ENCODE measurements at places on chromosomes 11 and 22.

DNA sequence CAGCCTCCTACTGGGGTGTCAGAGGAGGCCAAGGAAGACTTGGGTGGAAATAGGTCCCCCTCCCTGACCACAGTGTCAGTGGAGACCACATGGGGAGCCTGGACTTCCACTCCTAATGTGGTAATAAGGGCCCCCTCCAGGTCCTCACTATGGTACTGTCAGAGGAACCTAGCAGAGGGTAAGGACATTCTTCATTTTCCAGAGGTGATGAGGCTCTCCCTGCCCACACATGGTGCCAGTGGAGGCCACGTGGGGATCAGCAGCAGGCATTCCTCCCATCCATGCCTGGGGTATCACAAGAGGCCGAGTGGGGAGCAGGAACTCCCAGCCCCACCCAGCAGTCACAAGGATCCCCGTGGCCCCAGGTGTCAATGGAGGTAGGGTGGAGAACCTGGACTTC, 6.5 kb upstream of the CLDN5 start:
- DNase-seq = no peak

- no peak for DNase-seq
Measured at GRCh38 chr22:49659924-49660315, 167.8 kb downstream of the BRD1 start.

DNA sequence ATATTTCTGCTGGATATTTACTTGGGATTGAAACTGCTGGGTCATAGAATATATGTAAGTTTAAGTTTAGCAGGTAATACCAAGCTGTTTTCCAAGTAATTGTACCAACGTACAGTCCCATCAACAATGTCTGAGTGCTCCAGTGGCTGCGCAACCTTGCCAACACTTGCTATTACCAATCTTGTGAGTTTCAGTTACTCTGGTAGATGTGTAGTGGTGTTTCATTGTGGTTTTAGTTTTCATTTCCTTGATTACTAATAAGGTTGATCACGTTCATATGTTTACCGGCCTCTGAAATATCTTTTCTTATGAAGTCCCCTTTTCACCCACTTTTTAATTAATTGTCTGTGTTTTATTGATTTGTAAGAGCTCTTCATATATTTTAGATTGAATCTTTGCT, 370.6 kb upstream of the CADM1 start:
- no peak for DNase-seq

DNA sequence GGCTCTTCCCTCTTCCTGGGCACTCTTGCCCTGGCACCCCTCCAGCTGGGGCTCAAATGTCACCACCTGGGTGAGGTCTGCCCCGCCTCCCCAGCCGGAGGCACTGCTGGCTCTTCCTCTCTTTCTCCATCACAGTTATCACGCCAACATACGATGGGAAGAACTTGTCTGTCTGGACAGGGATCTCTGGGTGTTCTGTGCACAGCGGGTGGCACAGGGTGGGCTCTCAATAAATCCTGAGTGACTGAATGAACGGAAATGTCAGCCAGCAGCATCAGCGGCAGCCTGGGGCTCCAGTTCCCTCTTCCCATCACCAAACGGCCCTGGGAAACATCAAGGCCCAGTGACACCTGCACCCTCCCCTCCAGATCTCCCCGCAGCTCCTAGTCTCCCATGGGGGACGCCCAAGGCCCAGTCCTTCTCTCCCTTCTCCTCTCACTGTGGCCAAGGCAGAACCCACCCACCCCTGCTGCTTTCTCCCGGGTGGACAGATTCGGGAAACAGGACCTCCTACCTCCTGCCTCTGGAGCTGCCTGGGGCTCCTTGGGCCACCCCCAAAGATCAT, 440 bp upstream of the SLC25A45 start:
- DNase-seq = no peak

DNA sequence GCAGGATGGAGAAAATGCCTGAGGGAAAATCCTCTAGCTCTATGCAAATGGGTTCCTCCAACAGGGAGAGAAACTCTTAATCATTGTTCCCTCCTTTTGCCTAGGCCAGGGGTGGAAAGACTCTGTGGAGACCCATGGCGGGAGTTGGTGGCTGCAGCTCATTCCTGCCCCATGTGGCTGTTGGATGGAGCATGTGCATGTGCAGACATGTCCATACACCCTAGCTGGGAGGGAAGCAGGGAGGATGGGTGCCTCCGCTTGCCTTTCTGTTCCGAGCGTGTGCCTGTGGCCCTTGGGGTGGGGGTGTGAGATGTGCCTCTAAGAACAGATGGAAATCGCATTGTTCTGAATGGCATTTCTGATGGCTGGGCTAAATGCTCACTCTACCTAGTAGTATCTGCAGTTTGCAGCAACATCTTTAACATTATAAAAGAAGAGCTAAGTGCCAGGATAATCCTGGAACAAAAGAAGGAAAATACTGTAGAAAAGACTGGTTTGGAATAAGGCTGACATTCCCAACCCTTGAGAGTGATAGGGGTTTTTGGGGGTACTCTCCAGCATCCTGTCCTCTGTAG, 31.7 kb downstream of the METTL15 start:
- DNase-seq = no peak

- DNase-seq = no peak
Measured at GRCh38 chr11:13763341-13763740, 94.9 kb downstream of the FAR1 start.

- no peak for DNase-seq
Measured at GRCh38 chr11:64360448-64360921, 1.5 kb downstream of the RPS6KA4 start.

DNA sequence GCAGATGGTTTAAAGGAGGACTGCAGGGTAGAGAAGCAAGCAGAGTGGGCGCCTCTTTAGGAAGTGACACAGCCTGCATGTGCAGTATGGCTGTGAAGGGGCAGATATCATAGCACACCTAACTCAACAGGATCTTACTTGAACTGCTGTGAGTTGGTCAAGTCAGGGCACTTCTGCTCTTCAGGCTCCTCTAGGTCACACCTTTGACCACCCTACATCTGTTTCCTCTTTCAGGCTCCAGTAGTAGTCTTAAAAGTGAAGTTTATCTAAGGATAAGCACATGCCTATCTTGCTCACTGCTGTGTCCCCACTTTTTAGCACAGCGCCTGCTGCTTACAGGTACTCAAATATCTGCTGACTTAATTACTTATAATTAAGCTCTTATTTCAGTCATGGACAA, 6.5 kb downstream of the MRPL16 start:
- DNase-seq = no peak

DNA sequence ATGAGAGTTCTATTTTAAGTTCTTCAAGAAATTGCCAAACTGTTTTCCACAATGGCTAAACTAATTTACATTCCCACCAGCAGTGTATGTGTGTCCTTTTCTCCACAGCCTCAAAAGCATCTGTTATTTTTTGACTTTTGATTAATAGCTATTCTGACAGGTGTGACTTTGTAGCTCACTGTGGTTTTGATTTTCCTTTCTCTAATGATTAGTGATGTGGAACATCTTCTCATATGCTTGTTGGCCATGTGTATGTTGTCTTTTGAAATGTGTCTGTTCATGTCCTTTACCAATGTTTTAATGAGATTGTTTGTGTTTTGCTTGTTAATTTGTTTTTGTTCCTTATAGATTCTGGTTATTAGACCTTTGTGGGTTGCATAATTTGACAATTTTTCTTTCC, 18.0 kb upstream of the RAB38 start:
- no peak for DNase-seq

- no peak for DNase-seq
Measured at GRCh38 chr11:117084992-117085391, 13.2 kb downstream of the SIK3 start.

DNA sequence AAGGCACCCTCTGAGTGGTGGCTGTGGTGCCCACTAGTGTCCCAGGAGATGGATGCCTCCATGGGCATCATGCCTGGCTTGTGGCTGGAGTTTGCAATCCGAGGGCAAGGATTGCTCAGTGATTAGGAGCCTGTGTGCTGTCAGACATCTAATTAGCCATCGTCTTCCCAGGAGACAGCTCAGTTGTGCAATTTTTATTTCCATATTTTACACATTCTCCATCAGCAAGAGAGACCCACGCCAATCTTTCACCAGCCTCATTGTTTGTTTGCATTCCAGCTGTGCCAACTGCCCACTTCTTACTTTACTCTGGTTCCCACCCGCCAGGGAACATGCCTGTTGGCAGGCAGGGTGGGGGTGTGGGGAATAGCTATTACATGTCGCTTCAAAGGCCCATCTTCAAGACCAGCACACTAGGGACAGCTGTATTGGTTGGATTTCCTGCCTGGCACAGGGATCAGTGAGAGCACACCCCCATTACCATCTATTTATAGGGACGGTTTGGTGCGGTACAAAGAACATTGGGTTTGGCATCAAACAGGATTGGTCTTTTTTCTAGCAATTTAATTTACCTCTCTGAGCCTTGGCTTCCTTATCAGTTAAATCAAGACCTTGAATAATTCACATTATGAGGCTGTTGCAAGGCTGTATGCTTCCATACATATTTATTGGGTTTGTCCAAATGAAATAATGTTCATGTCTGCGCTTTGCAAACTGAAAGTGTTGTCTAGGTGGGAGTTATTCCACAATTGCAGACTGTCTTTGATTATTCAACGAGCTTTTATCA, 80.7 kb upstream of the NAV2 start:
- no peak for DNase-seq

- DNase-seq = no peak
Measured at GRCh38 chr11:127052404-127052803, 51.8 kb upstream of the KIRREL3 start.
